ENCODE measurements at places on chromosomes 7 and 10.

GRCh38 chr7:47945261-47946015, 2.8 kb downstream of the PKD1L1 start:
- peak; percentile 79 for DNase-seq

- DNase-seq: no peak
Observed at GRCh38 chr10:124083740-124084397, 9.5 kb downstream of the CHST15 start.

GRCh38 chr10:122911889-122912484, 1.6 kb downstream of the FAM24A start:
- peak; percentile 57 for DNase-seq

GRCh38 chr10:117259279-117259678, 18.4 kb downstream of the SLC18A2 start:
- DNase-seq: no peak

DNA sequence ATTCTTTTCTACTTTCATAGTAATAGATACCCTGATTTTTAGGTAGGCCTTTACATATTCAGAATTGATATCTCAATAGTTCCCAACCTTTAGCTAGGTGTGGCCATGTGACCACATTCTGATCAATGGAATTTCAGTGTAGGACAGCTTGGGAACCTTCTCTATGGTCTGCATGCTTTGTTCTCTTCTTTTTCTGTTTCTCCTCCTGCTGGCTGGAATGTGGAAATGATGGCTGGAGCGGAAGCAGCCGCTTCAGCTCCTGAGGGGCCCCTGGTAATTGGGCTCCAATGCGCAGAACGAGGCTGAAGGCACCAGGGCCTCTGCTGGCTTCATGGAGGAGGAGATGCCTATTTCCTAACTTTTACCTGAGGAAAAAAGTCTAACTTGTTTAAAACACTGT, 152.6 kb downstream of the ZMYND11 start:
- DNase-seq: no peak

DNA sequence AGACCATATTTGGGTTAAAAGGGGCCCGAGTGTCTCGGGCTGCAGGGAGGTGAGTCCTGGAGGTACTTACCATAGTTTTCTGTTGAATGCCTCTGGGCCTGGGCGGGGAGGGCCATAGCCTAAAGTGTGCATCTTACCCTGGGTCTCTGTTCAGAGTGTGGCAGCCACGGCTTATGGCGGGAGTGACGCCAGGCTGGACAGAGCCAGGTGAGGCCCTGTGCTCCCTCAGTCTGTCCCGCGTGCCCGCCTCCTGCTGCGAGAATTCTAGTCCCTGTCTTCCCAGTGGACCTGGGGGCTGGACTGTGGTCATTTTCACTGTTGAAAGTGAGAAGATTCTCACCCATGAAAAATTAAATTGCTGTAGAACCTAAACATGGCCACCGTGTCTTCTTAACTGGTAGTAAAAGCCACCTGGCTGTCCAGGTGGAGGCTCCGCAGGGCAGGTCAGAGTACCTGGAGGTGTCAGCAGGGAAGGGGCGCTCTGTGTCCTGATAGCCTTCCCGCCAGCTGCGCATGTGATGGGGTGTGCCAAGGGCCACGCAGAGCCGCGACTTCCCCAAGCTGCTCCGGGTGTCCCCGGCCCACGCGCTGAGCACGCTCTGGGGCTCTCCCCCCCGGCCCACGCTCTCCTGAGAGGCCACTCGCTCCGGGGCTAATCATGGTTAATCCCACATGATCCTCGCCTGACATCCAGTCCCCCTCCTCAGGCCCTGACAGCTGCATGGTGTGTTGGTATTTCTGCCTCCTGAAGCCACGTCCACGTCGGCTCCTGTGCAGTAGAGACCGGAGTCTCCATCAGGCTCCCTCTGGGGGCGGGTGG, 20.3 kb downstream of the INPP5A start:
- no peak for DNase-seq

DNA sequence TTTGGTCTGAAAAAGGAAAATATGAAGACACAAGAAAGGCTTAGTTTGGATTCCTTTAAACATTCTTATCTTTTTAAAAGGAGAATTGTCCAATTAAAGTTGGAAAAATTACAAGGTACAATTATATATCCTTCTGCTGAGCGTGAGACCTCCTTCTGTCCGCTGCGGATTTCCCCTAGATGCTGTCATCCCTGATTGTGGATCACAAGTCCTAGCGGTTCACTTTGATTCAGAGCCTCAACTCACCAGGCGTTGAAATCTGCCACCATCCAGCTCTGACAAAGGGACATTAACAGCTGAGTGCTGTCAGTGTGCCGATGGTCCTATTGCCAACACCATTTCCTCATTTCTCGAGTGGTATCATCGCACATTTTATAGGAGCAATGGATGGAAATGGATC, 73.1 kb upstream of the PTER start:
- DNase-seq: no peak

DNA sequence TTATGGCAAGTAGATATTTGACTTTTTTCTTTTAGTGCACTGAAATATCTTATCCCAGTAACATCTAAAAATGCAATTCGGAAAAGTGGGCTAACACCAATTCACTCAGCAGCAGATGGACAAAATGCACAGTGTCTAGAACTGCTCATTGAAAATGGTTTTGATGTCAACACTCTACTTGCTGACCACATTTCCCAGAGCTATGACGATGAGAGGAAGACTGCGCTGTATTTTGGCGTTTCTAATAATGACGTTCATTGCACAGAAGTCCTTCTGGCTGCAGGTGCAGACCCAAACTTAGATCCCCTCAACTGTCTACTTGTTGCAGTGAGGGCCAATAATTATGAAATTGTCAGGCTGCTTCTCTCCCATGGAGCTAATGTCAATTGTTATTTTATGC, 26.8 kb upstream of the LMOD2 start:
- DNase-seq: no peak

- DNase-seq: no peak
Observed at GRCh38 chr10:98488669-98489430, 42.1 kb upstream of the HPS1 start.

DNA sequence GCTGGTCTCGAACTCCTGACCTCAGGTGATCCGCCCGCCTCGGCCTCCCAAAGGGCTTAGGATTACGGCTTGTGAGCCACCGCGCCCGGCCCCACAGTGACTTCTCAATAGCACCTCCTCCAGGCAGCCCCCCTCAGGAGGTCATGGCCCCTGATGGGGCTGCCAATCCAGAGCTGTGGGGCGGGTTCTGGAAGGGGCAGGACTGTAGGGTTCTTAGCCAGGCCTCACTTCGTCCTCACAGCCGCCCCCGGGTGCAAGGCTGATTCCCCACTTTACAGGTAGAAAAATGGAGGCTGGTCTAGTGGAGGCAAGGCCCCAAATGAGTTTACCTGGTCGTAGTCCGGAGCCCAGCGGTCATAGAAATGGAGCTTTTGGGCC, 638 bp downstream of the METTL27 start:
- DNase-seq: no peak

GRCh38 chr7:22008087-22008486, 62.4 kb upstream of the CDCA7L start:
- no peak for DNase-seq

GRCh38 chr7:45456747-45457524, 117.2 kb upstream of the ADCY1 start:
- no peak for DNase-seq

Data from right forelimb (tissue), 1 donor.